ENCODE measurements at places on chromosomes 4 and X.

GRCh38 chrX:48720577-48721250 lies 24.2 kb downstream of the SUV39H1 start:
- DNase-seq, result no peak

DNA sequence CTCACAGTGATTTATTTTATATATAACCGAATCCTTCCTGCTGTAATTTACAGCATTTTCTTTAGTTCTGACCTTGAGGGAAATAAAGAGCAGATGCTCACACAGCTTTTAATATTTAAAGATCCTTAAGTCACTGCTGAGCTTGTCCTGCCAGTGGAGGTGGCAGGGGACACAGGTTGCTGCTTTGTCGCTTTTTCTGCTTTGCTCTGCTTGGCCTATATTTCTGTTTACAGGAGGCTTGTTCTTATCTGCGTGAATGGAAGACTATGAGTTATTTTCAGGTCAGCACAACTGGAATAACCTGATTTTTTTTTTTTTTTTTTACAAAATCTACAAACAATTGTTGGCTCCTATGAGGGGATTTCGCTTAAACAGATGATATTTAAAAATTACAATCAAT lies 2.3 kb downstream of the TXK start:
- no peak for DNase-seq

DNA sequence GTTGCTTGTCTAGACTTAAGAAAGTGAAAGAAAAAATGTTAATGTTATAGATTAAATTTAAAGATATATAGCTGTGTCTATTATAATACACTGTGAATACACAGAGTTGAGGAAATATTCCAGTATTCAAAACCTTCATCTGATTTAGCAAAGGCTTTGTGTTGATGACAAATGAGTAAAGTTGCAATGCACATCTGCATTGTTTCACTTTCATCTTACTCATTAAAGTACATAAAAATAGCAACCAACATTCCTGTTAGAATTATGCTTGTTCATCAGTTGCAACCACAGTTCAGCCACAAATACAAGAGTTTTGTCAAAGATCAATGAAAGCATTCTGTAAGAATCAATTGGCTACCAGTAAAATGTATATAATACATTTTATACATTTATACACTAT lies 346.4 kb upstream of the SLC7A11 start:
- DNase-seq, result no peak

DNA sequence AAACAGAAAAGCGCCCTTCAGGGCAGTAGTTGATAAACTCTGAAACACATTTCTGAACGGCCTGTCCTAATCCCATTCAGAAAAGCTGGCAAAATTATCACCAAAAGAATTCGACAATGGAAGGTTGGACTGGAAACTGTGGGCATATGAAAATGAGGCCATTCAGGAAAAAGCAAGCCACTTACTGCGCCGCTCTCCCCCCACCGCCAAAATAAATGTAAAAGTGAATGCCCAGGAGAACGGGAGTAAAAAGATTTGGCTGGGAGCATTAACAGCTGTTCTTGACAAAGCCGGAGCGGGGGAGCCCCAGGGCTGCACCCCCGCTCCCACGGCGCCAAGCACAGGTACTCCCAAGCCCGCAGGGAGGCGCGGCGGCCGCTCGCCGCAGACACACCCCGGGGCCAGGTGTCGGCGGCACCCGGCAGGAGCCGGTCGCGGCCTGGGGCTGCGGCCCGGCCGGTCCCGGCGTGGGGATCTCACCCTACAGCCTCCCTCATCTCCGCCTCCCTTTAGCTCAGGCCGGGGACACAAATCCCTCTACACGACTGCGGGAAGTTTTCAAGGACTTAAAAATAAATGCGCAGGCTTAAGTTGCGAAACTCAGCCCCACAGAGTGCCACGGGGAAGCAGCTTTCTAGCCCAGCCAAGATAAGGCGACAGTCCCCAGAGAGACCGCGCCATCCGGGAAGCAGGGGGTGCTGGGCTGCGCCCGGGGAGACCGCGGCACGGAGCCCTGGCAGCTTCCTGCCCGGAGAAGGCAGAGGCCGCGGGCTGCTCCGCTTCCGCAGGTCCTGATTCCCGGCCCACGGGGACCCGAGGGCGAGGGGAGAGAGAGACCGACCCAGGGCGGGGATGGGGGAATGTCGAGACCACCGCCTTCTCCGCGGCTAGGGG lies 593 bp downstream of the SH3RF1 start:
- no peak for DNase-seq

DNA sequence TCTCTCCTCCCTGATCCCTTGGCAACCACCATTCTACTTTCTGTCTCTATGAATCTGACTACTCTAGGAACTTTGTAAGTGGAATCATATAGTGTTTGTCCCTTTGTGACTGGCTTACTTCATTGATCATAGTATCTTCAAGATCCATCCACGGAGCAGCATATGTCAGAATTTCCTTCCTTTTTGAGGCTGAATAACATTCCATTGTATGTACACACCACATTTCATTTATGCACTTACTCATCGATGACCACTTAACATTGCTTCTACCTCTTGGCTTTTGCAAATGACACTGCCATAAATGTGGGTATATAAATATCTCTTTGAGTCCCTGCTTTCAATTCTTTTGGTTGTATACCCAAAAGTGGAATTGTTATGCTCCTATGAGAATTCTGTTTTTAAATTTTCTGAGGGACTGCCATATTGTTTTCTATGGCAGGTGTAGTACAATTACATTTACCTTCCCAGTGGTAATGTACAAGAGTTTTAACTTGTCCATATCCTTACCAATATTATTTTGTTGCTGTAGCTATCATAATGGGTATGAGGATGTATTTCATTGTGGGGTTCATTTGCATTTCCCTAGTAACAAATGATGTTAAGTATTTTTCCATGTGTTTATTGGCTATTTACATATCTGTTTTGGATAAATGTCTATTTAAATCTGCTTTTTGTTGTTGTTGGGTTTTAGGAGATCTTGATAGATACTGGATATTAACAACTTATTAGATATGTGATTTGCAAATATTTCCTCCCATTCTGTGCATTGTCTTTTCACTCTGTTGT lies 466.1 kb downstream of the C4orf33 start:
- no peak for DNase-seq

DNA sequence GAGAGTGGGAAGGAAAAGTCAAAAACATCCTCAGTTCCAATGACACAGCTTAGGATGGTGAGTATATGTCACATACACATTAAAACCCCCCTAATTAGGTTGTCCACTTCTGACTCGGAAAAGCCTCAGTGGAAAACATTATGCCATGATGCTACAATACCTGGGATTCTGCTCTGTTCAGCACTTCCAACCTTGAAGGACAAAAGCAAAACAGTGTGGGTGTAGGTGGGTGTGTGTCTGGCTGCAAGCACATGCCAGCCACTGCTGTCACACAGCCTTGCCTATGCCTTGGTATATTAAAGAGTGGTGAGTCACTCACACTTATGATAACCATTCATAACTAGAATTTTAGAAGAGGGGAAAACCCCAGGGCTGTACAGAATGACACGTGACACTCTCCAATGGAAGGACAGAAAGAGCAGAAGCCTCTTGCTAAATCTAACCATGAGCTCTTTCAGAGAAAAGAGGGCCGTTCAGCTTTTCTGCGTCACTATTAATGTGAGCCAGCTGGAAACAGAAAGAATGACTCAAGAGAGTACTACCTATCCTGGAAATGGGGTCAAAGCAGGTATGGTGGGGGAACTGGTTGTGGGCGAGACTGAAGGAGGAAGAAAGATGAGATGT lies 159.6 kb downstream of the TET2 start:
- no peak for DNase-seq

DNA sequence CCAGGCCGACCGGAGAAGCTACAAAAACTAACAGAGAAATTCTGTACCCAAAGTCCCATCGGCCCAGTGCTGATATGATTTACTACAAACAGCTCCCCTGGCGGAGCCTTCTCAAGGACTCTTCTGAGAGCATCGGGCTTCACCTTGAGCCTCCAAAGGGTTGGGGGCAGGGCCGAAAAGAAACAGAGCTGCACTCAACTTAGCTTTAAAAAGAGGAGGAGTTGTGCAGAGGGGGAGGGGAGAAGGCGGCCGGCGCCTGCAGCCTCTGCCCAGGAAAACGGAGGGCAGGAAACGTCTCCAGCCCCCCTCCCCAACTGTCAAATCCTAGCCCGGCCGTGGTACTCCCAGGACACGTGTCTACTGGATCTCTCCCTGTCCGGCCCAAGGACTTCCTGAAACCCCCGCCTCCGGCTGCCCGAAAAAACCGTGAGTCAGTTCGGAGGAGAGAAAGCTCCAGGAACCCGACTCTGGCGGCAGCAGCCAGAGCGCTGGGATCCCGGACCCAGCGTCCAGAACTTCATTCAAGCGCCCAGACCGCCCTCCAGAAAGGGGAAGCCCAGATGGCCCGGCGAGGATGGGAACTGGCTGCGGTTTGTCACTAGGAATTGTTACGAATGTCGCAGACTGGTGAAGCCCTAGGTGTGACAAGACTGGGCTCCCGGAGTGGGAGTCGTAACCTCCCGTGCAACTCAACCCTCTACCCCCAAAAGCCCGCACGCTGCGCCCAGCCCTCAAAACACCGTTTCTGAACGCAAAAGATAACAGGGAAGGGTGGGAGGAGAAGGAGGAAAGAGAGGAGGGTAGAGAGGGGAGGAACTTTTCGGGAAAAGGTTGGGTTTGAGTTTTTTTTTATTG lies 973 bp downstream of the ADAMTS3 start:
- DNase-seq, result no peak

- DNase-seq, result no peak
Observed at GRCh38 chr4:111937368-111937767, 207.9 kb upstream of the FAM241A start.

GRCh38 chr4:42497142-42497910 lies 100.0 kb downstream of the SHISA3 start:
- DNase-seq, result no peak

DNA sequence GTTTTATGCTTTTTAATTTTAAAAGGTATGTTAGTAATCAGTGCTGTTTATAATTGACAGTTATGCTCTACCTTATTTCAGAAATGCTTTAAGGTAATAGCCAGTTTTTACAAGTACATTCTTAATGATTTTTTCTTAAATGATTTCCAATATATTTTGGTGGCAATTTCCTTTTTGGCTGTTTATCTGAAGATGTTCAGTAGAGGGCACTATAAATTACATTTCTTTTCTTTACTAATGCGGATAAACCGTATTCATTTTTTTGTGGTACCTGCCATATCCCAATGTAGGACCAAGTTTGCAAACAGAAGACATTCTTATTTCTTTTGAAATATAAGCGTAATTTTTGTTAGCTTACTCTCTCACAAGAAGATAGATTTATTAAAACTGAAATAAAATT lies 65.4 kb downstream of the CCKAR start:
- no peak for DNase-seq

- DNase-seq, result peak; percentile 37
Observed at GRCh38 chrX:12771445-12772069, 19.7 kb upstream of the PRPS2 start.

DNA sequence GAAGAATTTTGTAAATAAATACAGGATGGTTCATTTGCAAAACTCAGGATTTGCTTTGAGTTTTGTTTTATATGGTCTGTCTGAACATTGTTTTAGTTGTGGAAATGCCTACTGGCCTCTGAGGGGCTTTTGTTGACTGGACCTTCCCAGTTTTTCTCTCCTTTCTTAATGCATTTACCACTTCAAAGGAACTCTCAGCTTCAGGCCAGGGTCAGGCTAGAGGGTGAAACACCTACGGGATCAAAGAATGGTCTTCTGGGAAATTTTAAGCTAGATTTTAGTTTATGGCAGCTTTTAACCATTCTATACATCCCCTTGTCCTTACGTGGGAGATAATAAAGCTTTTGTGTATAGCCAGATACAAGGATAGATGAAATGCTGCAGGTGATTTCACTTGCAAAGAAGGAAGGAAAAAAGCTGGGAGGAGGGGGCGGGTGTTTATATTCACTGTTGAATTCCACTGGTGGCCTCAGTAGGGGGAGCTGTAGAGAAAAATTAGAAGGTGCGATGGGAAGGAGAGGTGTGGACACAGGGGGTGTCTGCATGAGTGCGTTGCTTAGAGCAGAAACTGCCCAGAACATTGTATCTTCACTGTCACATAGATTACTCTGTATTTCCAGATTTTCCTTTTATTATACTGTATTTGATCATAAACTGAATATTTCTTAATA lies 151.8 kb downstream of the TSPAN5 start:
- DNase-seq, result no peak

DNA sequence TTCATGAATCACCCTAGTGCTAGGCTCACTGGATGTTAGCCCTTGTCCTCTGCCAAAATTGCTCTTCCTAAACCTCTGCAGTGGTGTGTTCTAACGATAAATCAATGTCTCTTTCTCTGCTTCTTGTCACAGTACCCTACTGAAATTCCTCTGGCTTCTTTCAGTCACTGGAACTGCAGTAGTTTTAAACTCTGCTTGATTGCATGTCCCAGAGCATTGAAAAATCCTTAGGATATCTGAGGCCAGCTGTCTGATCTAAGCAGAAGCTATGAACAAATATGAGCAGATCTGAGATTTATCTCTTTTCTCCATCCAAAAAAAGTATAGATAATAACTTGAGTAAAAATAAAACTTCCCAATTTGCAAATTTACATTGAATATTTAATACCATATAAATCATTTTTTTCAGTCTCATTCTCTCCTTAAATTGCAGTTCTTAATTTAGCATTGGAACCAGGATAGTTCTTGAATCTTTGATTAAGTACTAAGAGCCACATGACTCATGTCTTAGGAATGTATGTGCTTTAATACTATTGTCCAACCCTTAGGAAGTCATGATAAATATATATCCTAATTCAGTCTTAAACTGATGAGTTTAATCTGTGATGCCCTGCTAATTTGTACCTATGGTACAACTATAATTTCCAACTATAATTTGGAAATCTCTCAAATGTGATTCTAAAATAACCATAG lies 169.7 kb downstream of the PDHA2 start:
- DNase-seq, result no peak

GRCh38 chr4:151670843-151671242 lies 90.0 kb downstream of the GATB start:
- no peak for DNase-seq

DNA sequence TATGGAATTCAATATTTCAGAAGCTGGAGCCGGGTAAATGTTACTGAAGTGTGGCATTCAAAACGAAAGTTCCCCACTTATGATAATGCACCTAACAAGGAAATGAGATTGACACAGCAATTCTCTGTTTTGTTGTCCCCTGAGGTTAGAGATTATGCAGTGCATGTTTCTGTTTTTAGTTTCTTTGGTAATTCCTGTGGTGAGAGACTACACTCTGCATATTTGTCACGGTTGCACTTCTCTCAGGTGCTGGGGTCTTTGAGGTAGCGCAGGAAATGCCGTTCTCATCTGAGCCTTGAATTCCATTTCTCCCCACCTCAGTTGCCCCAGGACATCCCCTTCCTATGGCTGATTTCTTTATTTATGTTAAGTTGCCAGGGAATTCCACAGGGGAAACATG lies 15.3 kb upstream of the BEND4 start:
- DNase-seq, result no peak

Measured in effector memory CD4-positive, alpha-beta T cell (primary cell).